ENCODE measurements at places on chromosomes 7 and 10.

DNA sequence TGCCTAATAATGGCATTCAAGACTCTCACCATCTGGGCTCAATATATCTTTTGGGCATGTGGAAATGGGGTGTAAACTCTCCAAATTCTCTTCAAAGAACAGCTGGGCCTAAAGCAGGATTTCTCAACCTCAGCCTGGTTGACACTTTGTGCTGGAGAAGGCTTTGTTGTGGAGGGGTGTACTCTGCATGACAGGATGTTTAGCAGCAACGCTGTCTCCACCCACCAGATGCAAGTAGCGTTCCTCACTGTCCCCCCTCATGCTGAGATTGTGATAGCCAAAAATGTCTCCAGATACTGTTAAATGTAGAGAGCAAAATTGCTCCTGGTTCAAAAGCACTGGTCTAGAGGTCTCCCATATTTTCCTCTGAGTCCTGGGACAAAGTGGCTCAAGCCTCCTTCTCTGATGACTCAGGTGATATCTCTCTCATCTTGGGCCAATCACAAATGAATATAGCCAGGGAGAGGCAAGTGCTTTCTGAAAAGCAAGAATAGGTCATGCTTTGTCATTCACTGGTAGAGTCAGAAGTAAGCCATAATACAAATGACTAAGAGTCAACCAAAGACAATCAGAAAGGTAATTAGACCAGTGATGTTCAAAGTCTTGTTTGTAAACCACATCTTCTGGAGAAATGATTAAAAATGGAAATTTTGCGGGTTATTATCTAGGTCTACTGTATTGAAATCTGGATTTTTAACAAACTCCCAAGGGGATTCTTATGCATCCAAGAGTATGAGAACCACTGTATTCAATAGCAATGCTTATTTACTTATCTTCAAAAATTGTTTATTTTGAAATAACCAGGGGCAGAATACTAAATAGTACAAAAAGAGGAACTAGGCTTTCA is 330.8 kb downstream of the PTEN start:
- DNase-seq = no peak

DNA sequence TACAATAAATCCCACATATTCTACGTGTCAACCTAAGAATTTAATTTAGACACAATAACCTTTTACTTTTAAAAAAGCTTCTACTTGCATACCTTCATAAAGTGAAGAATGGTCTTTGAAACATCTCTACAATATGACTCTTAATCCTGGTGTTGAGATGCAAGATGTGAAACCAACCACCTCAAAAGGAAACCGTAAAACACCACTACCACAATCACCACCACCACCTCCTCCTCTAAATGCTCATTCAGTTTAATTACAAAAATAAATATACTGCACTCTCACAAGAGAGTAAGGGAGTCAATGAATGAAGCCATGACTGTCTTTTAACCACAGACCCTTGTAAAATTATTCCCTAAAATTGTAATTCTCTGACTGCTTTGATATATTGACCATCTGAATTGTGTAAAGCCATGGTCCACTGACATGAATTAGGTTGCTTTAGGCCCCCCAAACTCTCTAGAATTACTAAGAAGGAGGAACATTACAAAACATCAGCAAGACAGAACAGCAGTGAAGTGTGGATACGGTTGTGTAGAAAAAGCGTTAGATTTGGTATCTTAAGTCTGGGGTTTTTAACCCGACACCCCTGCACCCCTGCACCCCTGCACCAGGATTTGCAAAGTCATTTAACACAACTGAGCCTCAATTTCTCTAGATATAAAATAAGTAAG is 171.4 kb downstream of the SFMBT2 start:
- DNase-seq = no peak

GRCh38 chr10:70849582-70850016 is 33.9 kb downstream of the SGPL1 start:
- no peak for DNase-seq

GRCh38 chr7:138919911-138920310 is 61.3 kb downstream of the KIAA1549 start:
- no peak for DNase-seq

DNA sequence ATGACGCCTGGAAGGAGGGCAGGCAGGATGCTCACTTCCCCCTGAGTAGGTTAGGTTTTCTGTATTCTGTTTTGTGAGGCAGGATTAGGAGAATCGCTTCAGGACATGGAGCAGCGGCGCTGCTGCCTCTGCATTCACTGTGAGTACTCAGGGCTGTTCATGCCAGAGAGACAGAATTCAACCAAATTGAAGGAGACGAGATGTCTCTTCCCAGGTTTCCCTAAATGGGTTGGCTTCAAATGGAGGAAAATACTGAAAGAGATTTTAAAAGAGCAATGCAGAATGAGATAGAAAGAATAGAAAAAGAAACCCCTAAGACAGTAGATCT is 21.9 kb upstream of the CNPY1 start:
- DNase-seq = no peak

DNA sequence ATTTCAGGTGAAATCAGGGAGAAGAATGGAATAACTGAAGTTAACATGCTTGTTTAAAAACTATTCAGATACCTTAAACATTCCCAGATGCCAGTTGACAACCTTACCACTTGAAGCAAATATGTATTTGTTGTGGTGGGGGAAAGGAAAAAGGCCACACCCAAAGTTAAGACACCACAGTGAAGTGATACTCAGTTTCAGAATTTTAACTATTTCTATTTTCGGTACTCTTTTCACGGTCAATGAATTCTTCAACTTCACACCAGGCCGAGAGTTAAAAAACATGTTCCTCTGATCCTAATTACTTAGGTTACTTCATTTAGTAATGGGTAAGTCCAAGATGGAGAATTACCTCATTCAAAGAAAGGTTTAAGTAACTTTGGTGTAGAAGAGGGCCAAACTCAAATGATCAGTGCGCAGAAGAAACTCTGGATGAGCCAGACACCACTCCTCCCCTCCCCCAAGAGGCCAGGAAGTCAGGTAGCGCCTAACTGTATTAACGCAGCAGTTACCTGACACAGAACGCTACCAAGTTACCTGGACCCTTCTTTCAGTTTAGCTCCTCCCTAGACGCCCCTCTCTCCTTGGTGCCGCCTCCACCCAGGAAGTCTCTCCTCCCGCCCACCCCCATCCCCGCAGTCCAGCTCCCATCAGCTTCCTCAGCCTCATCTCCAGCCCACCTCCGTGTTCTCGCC is 700 bp downstream of the MTPN start:
- DNase-seq = peak; percentile 61
